ENCODE measurements at places on chromosomes 12 and 14. TPM values are rescaled to one million over a fixed set of nuclear protein-coding genes. Genes with fewer than 3 reads are reported as not detected.

- DNase-seq, result no peak
These were observed 168.8 kb downstream of the SLC2A13 start for GRCh38 chr12:39937119-39937518.

Gene OTOGL
- total RNA-seq, result 0.15 TPM

Gene SLC6A15
- 10.1 TPM for total RNA-seq

- DNase-seq, result peak; percentile 91
These were observed at the start of gene TESPA1 for GRCh38 chr12:54984658-54985376. Gene TESPA1 (minus strand): TSS chr12:54984762. CDS start chr12:54974562, 10,200 bp downstream.

DNA sequence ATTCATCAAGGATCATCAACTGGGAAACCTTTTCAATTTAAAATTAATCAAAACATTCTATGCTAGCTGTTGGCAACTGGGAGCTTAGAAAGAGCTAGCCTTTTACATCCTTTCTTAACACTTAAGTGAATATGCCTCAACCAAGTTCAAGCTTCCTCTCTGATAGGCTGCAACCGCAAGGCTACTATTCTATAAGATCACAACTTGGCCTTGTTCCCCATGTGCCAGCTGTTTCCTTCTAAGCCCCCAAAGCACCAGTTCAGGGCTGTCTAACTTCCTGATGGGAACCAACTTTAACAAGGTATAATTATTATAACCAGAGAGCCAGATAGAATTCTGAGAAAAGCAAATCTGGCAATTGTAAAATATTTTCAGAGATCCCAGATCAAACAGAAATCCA lies 37.0 kb downstream of the KCNC2 start:
- no peak for DNase-seq

DNA sequence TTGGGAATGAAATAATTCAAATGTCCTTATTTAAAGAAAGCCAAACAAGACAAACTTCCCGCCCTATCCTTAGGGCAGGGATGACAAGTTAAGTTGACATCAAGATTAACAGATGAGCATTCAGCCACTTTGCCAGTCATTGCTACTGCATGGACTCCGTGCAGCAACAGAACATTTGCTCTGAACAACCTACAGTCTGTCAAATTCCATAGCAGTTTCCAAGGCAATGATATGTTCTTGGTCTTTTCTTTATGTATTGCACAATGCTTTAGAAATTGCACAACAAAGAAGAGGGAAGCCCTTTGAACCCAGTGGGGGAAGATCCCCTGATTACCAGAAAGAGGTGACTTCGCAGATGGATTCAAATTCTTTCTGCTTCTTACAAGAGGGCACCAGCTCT lies 269.8 kb downstream of the BCAT1 start:
- DNase-seq, result no peak

Measured in lower leg skin (tissue), 4 donors.